ENCODE measurements at places on chromosomes 16 and 17. TPM values are rescaled to one million over a fixed set of nuclear protein-coding genes. Genes with fewer than 3 reads are reported as not detected.

DNA sequence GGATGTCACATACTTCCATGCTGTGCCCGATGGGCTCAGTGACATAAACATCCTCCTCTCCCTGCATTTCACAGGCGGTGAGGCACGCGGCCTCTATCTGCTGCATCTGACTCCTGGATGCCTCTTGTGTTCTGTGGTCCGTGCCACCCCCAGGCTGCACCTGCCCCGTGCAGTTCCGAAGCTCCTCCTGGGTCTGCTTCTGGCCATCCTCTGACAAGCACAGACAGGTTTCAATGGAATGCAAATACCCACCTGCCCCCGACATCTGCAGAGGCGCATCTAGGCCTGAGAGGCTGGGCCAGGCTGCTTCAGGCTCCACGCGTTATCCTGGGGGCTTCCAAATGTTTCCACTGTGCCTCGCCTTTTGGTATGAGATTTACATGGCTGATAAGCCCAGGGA lies 46.3 kb upstream of the DNAH17 start:
- no peak for DNase-seq

DNA sequence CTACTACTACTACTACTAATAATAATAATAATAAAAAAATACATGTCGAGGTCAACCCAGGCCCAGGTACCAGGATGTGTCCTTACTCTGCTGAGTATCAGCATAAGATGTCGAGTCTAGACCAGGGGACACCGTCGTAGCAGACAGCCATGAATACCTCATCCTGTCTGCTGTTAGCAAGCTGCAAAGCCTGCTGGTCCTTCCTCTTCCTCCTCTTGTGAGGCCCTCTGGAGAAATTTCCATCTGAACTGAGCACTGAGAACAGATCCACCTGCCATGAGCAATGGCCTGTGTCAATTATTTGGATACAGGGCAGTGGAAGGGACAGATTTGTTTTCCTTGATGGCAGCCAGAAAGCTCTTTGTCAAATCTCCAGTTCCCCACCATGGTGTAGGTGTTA lies 168.5 kb downstream of the XYLT1 start:
- no peak for DNase-seq

- DNase-seq, result no peak
These were observed 7.2 kb downstream of the MRPL58 start for GRCh38 chr17:75019710-75020109.

- DNase-seq, result no peak
These were observed 118.3 kb downstream of the PARN start for GRCh38 chr16:14511800-14512135.

GRCh38 chr16:51321251-51321650 lies 170.2 kb upstream of the SALL1 start:
- DNase-seq, result no peak

DNA sequence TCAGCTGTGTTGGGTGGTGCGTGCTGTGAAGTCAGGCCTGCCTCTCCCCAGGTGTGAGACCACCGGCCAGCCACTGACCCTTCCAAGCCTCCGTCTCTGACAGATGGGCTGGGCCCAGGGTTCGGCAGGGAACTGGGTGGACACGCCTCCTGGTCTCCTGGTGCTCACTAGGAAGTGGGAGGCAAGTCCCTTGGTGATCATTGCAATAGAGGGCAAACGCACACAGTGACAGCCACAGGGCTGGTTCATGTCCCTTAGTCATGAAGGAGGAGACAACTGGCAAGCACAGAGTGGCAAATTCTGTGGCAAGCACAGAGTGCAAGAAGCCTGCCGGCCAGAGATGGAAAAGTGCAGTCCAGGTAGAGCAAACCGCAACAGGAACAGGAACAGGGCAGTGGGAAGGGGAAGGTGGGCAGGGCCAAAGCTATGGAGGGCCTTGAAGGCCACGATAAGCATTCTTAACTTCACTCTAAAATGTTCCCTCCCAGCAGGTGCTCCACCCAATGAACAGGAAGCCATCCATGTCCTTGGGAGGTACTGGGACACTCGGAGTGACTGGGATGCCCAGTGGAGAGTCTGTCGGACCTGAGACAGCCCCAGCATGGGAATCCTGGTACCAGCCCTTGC lies 21.9 kb downstream of the USP7 start:
- DNase-seq, result no peak

DNA sequence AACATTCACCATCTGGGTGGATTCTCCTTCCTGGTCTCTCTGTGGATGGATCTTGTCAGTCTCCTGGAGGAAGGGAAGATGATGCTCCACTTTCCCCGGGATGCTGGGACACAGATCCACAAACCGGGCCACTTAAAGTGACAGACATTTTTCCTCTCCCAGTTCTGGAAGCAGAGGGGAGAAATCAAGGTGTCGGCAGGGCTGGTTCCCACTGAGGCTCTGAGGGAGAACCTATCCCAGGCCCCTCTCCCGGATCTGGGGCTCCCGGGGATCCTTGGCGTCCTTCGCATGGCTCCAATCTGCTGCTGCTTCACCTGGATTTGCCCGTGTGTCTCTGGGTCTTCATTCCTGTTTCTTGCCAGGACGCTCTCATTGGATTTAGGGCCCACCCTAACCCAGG lies 263.1 kb upstream of the TNRC6C start:
- DNase-seq, result no peak

The FGF11 gene
- 13.8 TPM for total RNA-seq

The ZNF48 gene
- 5.2 TPM for total RNA-seq

The MYOCD gene
- total RNA-seq, result 35.7 TPM
